Activated T-cell treated with anti-CD3 and anti-CD28 coated beads, Interleukin-2, amount 50 U/mL, for 4 hours (primary cell): ENCODE measurements at places on chromosomes 6 and 20. TPM values are rescaled to one million over a fixed set of nuclear protein-coding genes. Genes with fewer than 3 reads are reported as not detected.

Gene LAMA2
- total RNA-seq: 2.1 TPM

- no peak for DNase-seq
Observed at GRCh38 chr6:166617359-166617758, 9.7 kb downstream of the RPS6KA2 start.

GRCh38 chr6:165841153-165841558 lies 178.1 kb upstream of the PDE10A start:
- DNase-seq: no peak

DNA sequence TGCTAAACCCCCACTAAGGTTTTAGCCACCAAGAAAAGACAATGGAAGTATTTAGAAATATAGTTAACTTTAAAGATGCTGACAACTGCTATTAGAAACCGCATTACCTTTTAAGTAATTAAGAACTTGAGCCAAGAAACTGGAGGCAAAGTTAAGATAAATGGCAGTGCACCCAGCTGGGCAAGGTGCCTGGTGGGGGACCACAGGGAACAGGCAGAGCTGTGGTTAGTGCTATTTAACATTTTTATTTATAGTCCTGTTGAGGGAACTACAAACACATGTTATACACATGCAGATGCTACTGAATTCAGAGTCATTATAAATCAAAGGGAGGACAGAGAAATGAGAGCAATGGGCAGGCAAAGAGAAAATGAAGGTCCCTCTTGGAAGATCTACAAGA lies 447.9 kb downstream of the TFAP2B start:
- DNase-seq: no peak

DNA sequence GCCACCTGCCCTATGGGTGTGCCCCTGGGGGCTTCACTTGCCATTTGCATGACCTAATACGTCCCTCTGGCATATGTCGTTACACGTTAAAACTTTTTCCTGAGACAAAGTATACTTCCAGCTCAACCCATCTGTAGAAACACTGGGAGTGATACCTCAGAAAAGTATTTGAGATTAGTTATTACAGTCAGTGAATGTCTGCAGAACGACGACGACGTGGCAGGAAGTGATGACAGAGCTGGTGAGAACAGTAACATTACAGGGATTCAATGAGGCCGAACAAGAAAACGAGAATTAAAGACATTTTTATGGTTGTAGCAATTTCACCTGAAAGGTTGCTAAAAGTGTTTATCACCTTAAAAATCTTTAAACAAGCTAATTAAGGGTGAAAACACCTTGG lies 40.2 kb downstream of the SASH1 start:
- DNase-seq: no peak

DNA sequence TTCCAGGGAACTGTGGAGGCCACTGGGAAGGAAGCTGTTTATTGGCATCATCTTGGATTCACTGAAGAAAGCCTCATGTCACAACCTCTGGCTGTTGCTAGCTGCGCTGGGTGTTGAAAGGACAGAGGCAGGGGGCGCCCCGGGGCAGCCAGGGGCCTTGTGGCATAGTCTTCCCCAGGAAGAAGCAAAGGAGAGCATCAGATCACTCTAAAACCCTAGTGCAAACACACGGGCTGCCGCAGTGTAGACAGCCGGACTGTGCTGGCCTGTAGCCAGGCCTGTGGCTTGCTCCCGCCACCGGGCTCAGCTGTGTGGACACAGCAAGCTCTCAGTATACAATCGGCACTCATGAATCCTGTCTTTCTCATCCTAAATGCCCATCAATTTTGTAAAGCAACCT lies 23.8 kb upstream of the SMOC2 start:
- DNase-seq: no peak

Gene MUCL3
- total RNA-seq: not detected

Gene PHACTR1
- total RNA-seq: 0.26 TPM

- no peak for DNase-seq
Observed at GRCh38 chr6:66897576-66897975, 1190.5 kb upstream of the EYS start.

DNA sequence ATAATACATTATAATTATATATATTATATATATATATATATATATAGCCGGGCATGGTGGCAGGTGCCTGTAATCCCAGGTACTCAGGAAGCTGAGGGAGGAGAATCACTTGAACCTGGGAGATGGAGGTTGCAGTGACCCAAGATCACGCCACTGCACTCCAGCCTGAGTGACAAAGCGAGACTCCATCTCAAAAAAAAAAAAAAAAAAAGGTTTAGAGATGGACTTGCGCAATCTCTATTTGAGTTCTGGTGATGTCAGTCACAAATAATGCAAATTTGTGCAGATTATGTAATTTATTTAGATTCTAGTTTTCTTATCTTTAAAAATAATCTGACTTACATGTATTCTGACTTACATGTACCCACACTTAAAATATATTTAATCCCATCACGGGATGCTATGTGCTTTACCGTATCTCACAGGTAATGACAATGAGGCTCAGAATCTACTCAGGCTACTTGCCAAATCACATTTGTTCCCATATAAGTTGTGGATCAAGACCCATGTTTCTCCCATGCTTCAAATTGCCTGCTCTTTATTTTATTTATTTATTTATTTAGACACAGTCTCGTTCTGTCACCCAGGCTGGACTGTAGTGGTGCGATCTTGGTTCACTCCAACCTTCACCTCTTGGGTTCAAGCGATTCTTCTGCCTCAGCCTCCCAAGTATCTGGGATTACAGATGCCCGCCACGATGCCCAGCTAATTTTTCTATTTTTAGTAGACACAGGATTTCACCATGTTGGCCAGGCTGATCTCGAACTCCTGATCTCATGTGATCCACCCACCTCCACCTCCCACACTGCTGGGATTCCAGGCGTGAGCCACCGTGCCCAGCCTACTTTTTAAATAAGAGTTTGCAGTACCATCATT lies 7.6 kb upstream of the UST start:
- DNase-seq: no peak

GRCh38 chr6:138545621-138545980 lies 46.3 kb upstream of the NHSL1 start:
- DNase-seq: no peak

- DNase-seq: no peak
Observed at GRCh38 chr6:10793035-10793434, 45.3 kb downstream of the MAK start.

DNA sequence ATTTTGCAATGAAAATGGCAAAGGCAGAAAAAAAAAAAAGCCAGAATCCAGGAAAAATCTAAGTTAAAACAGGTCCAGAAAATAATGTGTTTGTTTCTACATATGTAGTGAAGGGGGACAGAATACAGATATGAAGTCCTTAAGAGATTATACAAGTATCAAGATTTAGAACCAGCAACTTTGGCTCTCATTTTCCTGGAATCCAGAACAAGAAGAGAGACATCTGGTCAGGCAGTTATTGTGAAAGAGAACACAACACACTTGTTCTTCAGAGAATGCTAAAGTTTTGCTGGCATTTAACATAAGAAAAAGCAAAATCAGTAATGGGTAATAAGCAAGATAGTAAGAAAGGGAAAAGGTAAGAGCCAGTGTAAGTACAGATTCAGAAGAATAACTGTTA lies 21.1 kb downstream of the BAG2 start:
- DNase-seq: no peak

DNA sequence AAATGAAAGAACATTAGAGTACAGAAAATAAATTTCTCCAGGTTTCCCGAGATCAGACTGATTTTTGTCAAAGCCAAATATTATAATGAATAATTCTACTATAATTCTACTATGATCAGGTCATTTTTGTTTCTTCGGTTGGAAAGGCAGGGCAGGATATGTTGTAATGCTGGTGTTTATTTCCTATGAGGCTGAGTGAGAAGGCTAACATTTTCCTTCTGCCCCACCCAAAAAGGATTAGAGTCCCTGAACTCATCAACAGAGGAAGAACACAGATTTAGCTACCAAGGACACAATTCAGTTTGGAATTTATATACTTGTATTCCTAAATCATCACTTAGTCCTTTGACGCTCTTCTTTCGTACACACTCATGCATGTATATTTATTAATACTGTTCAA lies 318.9 kb downstream of the SYNE1 start:
- DNase-seq: no peak

- no peak for DNase-seq
Observed at GRCh38 chr20:18904624-18905023, 91.0 kb downstream of the SCP2D1 start.

- no peak for DNase-seq
Observed at GRCh38 chr6:14550410-14550809, 432.8 kb downstream of the CD83 start.

Gene KCNK5
- total RNA-seq: 22.9 TPM

Gene GMEB2
- 15.1 TPM for total RNA-seq

DNA sequence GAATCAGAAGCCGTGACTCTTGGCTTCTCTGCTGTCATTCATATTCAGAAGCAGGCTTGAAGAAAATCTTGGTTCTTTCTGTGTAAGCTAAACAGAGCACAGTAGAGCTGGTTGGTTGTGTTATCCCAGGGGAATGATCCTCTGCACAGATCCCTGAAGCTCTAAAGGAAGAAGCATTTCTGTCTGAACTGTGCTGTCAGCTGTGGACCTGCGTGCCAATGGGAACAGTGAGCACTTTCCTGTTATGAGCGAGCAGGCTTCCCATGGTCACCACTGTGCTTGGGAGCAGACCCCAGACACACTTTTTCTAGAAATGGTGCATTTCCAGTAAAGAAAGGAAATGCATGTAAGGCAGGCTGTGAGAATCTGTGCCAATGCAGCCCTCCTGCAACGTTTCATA lies 490.2 kb downstream of the EPM2A start:
- no peak for DNase-seq

DNA sequence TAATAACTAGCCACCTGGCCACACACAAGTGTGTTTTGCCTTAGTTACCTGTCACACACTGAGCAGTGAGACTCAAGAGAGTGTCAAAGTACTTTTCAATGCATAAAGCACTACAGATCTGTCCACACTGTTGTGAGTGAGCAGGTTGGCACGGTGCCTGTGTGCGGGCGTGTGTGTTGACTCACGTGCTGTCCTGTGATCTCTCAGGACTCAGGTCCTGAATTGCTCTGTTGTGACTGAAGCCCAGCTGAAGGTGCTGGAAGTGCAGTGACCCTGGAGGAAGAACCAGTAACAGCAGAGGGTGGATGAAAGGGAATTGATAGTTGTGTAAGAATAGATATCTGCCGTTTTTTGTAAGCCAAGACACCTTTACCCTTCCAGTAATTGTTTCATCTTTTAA lies 18.3 kb downstream of the SLC16A10 start:
- peak; percentile 8 for DNase-seq

GRCh38 chr6:2547355-2547754 lies 203.4 kb downstream of the MYLK4 start:
- no peak for DNase-seq

- no peak for DNase-seq
Observed at GRCh38 chr6:170027647-170028043, 263.2 kb downstream of the DLL1 start.

Gene RNF8
- 23.8 TPM for total RNA-seq

DNA sequence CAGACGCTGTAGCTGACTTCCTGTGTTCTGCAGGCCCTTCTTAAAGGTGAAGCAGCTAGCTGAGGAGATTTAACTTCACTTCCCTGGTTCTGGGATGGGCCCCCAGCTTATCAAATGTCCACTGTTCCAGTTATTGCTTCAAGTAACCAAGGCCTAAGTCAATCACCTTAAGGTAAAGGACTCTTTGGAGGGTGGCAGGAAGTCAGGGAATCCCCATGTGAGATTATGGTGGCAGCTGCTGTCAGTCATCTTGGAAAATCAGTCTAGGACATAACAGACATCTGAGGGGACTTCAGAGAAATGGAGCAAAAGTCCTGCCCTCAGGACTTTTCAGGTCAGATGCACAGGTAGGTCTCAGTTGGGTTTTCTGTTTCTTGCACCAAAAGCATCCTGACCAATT lies 3.8 kb downstream of the ELOVL5 start:
- DNase-seq: no peak

- no peak for DNase-seq
Observed at GRCh38 chr6:35428421-35429149, 23.6 kb upstream of the FANCE start.
